Pulmonary artery endothelial cell (primary cell): ENCODE measurements at places on chromosomes 7 and 10.

- no peak for DNase-seq
Observed at GRCh38 chr7:98514211-98515031, 102.7 kb upstream of the NPTX2 start.

DNA sequence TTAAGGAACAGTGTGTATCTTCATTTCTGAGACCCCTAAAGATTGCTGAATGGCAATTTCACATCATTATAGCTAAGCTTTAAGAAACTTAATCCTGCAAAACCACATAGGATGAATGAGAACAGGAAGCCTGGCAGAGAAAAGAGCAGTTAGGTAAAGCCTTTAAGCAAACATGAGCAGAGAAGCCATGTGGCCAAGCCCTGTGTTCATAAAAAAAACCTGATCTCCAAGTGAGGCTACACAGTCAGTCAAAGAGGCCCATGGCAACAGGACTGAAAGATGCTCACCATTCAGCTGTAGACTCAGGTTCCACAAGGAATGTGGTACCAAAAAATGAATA, 9.3 kb downstream of the LIPA start:
- DNase-seq, result no peak

DNA sequence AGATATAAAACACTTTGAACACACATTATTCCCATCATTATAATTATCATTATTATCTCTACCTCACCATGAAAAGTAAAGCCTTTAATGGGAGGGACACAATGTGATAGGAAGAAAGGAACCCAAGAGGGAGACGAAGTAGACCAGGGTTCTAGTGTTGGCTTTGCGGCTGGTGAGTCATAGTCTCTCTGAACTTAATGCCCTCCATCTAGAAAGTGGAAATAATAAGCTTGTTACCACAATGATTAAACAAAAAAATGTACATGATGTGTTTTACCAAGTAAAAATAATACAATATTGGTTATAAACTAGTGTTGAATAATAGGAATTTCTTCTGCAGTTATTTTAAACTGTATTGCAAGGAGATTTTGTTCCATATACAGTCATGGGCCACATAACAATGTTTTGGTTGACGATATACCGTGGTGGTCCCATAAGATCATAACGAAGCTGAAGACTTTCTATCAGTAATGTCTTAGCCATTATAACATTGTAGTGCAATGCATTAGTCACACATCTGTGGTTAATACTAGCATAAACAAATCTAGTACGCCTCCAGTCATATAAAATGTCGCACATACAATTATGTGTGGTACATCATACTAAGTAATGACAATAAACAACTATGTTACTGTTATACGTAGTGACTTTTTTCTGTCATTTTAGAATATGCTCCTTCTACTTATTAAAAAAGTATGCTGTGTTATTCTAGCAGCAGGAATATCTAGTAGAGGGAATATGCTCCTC, 450.6 kb upstream of the SORCS1 start:
- DNase-seq, result no peak

DNA sequence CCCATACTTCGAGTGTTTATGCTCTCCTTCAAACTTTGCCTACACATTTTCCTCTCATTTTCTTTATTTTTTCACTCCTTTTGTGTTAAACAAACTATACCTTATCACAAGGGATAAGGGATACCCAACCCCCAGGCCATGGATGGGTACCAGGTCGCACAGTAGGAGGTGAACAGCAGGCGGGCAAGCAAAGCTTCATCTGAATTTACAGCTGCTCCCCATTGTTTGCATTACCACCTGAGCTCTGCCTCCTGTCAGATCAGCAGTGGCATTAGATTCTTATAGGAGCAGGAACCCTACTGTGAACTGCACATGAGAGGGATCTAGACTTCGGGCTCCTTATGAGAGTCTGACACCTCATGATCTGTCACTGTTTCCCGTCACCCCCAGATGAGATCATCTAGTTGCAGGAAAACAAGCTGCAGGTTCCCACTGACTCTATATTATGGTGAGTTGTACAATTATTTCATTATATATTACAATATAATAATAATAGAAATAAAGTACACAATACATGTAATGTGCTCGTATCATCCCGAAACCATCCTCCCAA, 28.5 kb downstream of the ZC3HC1 start:
- no peak for DNase-seq

GRCh38 chr10:127125331-127125730, 71.1 kb downstream of the INSYN2A start:
- DNase-seq, result no peak

DNA sequence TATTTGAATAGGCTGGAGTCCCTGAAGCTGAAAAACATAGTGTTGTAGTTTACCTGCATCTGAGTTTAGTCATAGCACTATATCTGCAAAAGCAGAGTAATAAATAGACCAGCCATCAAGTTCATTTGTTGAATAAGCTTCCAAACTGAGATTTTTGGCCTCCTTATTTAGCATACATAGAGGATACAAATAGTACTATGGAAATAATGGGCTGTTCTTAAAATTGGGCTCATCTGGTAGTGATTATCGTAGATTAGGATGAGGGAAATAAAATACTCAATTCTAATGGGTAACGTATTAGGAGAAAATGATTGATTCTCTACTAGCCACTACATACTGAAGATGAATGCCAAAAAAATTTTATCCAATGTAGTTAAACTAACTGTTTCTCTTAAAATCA, 41.4 kb upstream of the TMEM196 start:
- no peak for DNase-seq

DNA sequence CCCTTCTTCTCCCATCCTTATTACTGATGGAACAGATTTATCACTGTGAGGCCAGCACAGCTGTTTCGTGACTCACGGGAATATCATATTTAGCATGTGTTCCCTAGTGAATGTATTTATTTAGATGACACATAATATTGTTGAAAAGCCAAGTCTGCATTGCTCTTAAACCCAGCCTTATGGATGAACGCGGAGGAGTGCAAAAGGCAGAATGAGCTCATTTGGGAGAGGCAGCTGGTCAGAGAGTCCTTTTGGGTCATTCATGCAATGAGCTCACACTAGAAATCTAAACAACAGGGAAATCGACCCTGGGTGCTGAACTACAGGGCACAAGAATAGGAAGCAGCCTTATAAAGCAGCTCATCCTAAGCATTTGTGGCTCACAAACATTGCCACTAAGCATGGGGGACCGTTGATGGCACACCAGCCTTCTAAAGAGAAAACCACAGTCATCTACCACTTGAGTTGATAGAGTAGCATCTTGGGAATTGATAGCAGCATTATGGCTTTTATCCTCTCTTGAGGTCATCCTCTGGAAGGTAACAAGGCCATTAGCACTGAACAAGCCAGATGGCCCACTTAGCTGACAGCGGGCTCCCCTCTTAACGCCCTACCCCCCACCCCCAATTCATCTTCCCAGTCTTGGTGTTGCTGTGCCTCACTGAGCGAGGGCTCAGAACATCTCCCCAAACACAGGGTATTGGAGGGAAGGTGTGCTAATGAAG, 32.9 kb upstream of the SDK1 start:
- DNase-seq, result no peak

DNA sequence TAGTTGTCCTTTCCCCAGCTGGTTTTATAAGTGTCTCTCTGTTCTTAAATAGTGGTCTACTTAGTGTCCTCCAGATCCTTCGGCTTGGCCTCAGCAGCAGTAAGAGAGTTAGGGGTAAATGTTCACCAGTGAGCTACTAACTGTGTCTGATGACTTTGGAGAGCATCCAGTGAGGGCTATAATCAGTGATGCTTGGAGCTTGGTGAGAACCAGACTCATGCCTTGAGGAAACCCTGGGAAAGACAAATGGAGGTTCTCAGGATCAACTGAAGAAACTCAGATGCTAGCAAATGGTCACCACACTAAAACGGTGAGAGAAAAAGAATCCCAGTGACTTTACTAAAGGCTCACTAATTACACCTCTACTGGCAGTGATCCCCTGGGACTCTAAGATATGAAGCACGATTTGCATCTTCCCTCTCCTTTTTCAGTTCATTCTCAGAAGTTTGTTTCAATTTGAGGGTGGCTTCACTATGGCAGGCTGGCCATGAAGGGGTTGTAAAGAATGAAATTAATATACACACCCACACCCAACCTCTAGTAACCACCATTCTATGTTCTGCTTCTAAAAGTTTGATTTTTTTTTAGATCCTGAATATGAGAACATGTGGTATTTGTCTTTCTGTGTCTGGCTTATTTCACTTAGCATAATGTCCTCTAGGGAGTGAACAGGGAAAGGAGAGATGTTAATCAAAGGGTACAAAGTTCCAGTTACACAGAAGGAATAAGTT, 177.9 kb downstream of the PDE1C start:
- DNase-seq, result no peak

- no peak for DNase-seq
Observed at GRCh38 chr10:21473541-21473940, 51.9 kb downstream of the SKIDA1 start.

- no peak for DNase-seq
Observed at GRCh38 chr7:46205478-46205877, 284.4 kb upstream of the IGFBP3 start.

- no peak for DNase-seq
Observed at GRCh38 chr7:80220022-80220634, 85.5 kb downstream of the GNAI1 start.

GRCh38 chr10:28530751-28531150, 2.2 kb upstream of the WAC start:
- no peak for DNase-seq

DNA sequence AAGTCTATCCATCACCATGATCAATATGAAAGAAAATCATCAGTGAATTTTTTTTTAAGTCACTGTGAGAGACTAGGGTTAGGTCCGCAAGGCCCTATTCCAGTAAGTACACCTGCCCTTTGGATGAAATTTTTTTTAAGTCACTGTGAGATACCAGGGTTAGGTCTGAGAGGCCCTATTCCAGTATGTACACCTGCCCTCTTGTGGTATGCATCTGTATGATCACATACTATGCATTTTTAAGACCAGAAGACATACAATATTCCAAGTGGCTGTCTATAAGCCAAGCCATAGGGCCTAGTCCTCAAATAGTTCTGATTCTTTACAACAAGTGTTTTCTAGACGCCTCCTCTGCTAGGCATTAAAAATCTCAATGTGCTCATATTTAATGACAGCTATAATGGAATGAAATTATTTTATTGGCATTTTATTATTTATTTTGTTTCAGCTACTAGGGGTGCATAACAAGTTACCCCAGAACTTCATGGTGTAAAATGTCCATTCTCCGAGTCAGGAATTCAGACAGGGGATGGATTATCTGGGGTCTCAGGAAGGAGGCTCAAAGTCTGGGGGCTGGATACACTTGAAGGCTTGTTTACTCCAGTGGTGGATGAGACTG, 53.1 kb downstream of the TEX36 start:
- peak; percentile 22 for DNase-seq

DNA sequence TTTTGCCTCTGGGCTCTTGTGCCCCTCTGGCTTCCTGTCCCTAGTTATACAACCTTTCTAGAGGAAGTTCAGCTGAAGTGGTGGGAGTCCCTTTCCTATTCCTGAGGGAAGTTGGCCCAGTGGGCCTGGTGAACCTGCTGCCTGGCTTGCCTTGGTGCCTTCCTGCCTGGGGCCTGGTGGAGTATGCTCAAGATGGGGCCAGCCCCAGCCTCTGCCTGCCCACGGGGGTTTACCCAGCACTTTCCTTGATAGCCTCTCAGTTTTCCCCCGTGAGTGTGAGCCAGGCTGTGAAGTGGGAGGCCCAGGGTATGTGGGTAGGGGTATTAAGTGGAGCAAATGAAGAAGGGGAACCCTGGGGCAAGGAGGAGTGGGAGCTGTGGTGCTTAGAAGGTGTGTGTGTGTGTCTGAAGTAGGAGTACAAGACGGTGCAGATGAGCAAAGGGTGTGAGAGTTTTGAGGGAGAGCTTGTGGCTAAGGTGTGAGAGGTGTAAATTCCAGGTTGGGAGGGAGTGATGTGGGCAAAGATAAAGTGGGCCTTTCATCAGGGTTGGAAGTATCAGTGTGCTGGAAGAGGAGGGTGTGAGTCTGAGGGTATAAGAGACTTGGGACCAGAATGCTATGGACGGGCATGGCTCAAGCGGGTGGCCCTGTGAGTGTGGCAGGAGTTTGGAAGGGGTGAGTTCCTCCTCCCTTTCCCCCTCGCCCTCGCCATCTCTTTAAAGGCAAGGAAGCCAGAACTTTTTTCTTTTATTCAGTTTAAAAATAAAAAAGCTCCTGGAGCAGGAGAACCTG, 10.9 kb upstream of the PAX2 start:
- no peak for DNase-seq

GRCh38 chr7:26368542-26368941, 76.9 kb downstream of the SNX10 start:
- no peak for DNase-seq

GRCh38 chr7:47179812-47180515, 401.9 kb downstream of the TNS3 start:
- peak; percentile 2 for DNase-seq

DNA sequence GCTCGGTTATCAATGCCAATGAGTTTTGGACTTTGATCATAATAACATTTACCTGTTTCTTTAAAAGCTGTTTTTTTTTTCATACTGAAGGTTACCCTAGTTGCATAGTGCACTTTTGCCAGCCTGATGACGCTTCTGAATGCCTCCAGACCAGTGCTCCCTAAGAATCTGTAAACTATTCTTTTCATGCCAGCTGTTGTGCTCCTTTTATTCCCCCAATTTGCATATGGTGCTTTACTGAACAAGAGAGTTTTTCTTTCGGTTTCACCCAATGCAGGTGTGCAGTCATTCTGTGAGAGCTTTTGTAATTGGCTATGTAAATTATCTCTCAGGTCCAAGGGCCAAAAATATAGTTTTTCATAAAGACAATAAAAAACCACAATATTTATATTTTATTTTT, 48.1 kb upstream of the GLCCI1 start:
- no peak for DNase-seq

- DNase-seq, result no peak
Observed at GRCh38 chr10:104350127-104350635, 3.5 kb upstream of the CFAP58 start.

GRCh38 chr7:26696978-26697377, 167.4 kb downstream of the SKAP2 start:
- no peak for DNase-seq

DNA sequence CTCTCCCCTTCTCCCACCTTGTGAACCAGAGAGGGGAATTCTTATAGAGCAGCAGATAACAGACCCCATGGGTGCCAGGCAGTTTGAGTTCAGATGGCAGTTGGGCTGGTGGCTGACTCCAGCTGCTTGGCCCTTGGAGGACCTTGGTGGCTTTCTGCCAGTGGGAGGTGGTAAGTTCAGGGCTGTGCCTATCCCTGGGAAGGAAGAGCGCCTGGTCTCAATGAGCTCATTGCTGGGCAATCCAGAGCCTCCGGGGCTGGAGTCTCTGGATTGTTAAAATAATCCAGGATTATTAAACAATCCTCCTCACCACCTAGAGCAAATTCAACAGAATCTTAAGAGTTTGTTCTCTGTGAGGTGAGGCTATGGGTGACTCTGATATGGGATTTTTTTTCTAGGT, 105.2 kb downstream of the FANK1 start:
- no peak for DNase-seq

- DNase-seq, result no peak
Observed at GRCh38 chr10:127720142-127720541, 16.8 kb upstream of the FOXI2 start.
